Heart left ventricle (tissue), 16 donors: ENCODE measurements at places on chromosomes 1 and 21. TPM values are rescaled to one million over a fixed set of nuclear protein-coding genes. Genes with fewer than 3 reads are reported as not detected.

Gene LIPI
- total RNA-seq = not detected

Gene KRTAP13-2
- not detected for total RNA-seq

Gene ANKRD65
- total RNA-seq = 1.1 TPM

Gene FAM163A
- total RNA-seq = 0.16 TPM

Gene PPFIA4
- 15.4 TPM for total RNA-seq

Gene HSF2BP
- total RNA-seq = not detected

Gene PAPPA2
- 0.47 TPM for total RNA-seq

Gene COL8A2
- 2.2 TPM for total RNA-seq

Gene OR10J1
- not detected for total RNA-seq

Gene SLC22A15
- total RNA-seq = 5.2 TPM

Gene TIPRL
- total RNA-seq = 39.4 TPM

DNA sequence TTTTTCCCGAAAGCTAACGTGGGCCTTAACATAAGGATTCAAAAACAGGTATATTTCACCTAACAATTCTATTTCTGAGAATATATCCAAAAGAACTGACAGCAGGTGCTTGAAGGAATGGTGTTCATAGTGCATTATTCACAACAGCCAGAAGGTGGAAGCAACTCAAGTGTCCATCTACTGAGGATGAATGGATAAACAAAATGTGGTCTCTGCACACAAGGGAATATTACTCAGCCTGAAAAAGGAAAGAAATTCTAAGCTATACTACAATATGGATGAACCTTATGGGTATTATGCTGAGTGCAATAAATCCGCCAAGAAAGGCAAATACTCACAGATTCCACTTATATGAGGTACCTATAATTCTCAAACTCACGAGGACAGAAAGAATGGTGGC lies 6.1 kb upstream of the RIPPLY3 start:
- no peak for DNase-seq

GRCh38 chr1:200211157-200211556 lies 183.6 kb downstream of the NR5A2 start:
- DNase-seq = no peak

DNA sequence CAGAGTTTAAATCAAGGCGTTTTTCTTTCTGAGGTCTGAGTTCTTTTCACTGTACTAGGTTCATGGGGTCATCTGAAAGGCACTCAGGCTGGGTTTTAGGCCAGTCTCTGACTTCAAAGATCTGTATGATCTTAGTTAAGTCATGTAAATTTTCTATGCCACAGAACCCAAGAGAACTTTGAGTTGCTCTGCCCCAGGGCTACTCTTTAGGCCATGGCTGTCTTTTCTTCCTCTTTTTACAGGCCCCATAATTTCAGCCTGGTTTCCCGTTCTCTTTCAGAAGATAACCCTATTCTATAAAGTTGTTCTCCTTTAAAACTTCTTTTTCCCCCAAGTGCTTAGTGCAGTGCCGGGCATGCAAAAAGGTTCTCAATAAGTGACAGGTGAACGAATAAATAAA lies 26.1 kb downstream of the METTL13 start:
- DNase-seq = no peak

DNA sequence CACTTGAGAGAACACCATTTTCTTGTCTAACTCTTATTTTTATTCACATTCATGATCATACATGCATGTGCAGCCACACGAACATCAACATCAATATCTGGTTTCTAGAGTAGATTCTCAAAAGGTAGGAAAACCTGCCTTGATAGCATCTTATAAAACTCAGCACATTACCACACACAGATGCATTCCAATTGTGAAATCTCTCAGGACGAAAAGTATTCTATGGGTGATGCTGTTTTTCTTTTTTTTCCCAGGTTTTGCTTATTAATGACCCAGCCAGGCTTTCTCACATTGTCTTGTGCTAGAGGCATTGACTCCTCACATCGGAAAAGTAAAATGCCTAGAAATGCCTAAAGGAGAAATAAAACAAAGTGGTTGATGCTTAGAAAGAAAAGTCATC lies 562.8 kb downstream of the KIF26B start:
- DNase-seq = no peak

DNA sequence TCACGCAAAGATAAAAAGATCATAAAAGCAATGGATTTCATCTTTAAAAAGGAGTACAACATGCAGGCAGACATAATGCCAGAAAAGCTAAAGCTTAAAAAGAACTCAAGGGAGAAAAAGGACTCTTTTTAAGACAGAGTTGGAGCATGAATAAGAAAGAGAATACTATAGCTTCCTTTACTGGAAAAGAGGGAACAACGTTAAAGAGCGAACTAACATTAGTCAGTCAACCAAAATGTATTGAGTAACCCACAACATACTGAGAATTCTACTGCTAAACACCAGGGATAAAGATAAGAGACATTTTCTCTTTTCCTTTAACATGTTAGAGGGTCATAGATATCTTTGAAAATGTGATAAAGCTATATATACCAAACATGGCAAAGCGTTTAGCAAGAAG lies 182.0 kb downstream of the DUSP10 start:
- no peak for DNase-seq

DNA sequence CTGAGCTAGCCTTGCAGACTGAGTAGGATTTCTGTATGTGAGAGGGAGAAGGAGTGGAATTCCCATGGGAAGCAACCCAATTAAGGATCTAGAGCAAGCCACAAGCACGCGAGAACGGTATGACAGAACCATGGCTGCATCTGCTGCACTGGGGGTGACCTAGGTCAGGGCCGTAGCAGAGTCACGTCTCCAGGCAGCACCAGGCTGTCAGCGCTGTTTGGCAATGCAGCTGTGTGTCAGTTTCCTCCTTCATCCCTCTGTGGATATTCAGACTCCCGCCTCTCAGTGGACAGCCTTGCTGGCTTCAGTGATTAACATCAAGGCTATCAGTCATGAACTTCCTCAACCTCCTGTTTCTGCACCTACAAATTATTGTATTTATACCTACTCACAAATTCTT lies 118.1 kb upstream of the PPP2R5A start:
- peak; percentile 62 for DNase-seq

- DNase-seq = no peak
Measured at GRCh38 chr1:204069887-204070286, 3.0 kb upstream of the SOX13 start.

GRCh38 chr1:68205794-68206358 lies 26.4 kb downstream of the WLS start:
- DNase-seq = no peak

DNA sequence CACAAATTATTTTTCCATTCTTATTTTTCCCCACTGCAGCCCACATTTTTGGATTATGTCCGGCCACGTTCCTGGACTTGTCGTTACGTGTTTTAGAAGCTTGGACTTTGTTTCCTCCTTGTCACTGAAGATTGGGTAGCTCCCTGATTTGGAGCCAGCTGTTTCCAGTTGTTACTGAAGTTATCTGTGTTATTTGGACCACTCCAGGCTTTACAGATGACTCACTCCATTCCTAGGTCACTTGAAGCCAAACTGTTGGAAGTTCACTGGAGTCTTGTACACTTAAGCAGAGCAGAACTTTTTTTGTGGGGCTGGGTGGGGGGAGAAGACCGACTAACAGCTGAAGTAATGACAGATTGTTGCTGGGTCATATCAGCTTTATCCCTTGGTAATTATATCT lies 12.2 kb upstream of the AXDND1 start:
- peak; percentile 64 for DNase-seq

DNA sequence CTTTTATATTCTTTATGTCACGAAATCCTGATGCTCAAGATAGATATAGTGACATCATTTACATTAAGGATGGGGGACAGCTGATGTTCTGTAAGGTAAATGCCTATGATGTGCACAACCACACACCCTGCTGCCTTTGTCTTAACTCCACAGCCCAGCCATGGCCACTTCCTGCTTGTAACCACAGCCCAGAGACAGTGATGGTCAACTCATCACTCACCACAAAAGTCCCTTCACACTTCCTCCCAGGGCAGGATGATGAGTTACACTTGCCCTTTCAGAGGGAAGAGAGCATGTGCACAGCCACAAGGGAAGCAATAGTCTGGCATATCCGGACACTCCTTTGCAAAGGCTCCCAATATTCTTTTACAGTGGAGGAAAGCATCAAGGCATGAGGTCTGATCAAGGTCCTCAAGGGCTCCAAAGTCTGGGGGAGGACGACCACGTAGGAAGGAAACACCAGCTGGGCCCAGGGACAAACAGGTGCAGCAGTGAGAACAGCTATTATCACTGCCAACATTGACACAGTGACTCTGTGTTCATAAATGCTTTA lies 53.8 kb downstream of the PLPP3 start:
- DNase-seq = no peak

GRCh38 chr21:43343095-43343991 lies 83.6 kb downstream of the SIK1 start:
- DNase-seq = no peak

DNA sequence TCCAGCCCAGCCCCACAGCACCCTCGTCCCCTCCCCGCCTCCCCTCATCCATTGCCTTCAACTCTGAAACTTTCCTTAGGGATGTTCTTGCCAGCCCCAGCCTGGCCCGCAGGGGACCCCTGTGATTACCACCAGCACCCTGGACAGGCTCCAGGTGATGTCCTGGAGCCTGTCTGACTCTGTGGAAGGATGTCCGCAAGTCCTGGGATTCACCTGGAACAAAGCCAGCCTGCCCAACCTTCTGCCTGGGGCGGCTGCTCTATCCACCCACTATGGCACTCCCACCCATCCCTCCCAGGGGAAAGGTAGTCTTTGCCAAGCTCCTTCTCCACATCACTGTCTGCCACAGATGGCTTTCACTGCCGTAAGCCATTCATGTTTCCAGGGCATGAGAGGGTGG lies 24.4 kb upstream of the PTPRF start:
- DNase-seq = no peak

- DNase-seq = no peak
Measured at GRCh38 chr1:225533238-225533637, 105.4 kb upstream of the LBR start.

DNA sequence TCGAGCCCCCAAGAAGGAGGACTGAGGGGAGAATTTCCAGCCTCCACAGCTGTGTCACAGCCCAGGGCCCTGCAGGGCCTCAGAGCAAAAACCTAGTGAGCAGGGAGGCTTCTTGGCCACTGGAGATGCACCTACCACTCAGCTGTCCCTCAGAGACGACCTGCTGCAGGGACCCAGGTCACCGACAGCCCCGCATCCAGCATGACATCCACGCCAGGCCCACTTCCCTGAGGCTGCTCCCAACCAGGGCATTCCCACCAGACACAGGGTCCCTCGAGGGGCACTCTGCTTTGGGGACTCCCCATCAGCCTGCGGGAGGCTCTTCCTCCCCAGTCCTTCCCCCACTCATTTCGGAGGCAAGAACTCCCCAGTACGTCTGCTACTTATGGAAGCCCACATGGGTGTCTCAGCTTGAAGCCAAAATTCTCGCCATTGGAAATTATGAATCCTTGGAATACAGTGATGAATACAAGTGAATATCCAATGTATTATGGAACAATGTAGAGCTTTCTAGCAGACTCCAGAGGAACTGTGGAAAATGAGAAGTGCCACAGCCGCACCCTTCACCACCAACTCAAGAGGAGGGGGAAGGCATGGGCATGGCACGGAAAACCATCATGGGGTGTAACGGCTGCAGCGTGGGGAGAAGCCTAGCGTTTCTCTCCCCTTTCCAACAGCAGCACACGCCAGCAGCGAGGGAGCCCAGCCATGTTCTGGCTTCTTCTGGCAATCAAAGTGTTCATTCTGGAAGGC lies 6.9 kb downstream of the TFF3 start:
- no peak for DNase-seq

- no peak for DNase-seq
Measured at GRCh38 chr1:216641669-216642460, 81.4 kb downstream of the ESRRG start.

DNA sequence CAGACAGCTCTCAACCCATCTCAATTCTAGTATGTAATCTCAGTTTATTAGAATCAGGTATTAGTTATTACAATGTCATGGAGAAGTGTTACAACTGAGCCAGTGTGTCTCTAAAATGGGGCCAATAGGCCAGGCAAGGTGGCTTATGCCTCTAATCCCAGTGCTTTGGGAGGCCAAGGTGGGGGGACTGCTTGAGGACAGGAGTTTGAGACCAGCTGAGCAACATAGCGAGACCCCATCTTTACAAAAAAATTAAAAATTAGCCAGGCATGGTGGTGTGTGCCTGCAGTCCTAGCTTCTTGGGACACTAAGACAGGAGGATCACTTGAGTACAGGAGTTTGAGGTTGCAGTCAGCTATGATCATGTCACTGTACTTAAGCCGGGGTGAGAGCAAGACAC lies 104.9 kb downstream of the BCAR3 start:
- DNase-seq = no peak

DNA sequence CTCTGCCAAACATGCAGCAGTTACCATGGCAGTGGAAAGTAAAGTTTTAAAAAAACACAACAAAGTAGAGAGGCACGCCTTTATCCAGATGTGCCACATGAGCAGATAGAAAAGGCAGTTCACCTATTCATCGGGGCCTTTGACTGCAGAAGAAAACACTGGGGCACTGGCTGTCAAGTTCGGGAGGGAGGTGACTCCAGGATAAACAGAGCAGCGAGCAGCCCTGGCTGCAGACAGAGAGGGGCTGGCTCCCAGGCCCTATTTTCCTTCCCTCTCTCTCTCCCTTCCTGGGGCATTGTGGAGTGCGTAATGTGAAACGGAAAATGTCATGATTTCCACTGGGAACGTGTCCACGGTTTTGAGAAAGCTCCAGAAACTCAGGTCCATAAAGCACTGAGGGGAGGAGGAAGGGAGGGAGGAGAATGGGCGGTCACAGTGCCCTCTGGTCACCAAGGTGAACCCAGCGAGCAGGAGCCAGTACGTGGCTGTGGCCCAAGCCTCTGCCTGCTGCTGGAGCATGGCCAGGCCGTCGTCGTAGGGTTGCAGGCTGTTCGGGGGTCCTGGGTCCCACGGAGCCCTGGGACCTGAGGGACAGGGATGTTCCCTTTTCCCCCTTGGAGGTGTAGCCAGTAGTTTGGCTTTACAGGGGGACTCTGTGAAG lies 114.7 kb upstream of the IRF2BP2 start:
- DNase-seq = peak; percentile 87

DNA sequence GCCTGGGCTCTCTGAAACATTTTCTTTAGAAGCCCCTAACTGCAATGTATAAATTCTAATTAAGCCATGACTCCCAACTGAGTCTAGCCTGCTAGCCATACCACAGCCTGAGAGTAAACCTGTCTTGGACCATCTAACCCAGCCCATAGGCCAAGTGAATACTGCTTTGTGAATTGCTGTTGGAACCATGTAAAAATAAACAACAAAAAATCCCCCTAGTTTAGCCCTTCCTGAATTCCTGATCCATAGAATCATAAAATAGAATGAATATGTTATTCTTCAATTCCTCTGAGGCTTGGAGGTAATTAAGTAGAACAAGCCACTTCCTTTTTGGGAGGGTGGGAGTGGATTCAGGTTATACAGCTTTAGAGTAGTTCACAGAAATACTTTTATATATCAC lies 1496.4 kb downstream of the MRPL39 start:
- DNase-seq = no peak

GRCh38 chr1:14135070-14135469 lies 435.1 kb downstream of the PRDM2 start:
- no peak for DNase-seq

DNA sequence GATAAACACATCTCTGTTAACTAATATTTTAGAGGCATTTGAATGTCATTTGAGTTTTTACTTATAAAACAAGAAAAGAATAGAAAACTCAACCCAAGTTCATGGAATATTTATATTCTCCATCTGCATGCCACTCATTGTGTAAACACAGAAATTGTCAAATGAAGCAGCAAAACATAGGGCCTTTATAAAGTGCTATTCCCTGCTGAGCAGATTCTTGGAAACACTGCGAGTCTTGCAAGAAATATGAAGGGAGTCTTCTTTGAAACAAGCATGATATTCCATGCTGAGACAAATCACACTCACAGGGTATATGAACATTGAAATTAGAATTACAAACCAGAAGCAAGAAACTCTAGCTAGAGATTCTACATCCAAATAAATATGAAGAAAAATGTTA lies 655.8 kb downstream of the BRINP3 start:
- DNase-seq = no peak
